ENCODE measurements at places on chromosomes 16 and 17.

DNA sequence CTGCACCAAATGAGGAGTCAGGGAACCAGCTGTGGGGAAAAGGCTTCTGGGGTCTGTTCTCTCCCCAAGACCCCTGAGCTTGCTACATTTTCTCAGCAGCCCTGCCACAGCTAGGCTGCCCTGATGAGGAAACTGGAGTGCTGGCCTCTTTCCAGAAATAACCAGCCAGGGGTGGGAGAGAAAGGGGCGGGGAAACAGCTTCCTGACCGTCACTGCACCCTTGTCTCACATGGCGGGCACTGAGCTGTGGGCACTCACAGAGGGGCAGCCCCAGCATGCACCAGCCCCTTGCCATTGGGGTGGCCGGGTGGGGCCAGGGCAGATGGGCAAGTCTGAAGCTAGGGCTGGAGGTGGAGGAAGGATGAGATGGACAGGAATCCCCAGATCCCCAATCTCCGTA is 2.9 kb downstream of the SRL start:
- DNase-seq: no peak

DNA sequence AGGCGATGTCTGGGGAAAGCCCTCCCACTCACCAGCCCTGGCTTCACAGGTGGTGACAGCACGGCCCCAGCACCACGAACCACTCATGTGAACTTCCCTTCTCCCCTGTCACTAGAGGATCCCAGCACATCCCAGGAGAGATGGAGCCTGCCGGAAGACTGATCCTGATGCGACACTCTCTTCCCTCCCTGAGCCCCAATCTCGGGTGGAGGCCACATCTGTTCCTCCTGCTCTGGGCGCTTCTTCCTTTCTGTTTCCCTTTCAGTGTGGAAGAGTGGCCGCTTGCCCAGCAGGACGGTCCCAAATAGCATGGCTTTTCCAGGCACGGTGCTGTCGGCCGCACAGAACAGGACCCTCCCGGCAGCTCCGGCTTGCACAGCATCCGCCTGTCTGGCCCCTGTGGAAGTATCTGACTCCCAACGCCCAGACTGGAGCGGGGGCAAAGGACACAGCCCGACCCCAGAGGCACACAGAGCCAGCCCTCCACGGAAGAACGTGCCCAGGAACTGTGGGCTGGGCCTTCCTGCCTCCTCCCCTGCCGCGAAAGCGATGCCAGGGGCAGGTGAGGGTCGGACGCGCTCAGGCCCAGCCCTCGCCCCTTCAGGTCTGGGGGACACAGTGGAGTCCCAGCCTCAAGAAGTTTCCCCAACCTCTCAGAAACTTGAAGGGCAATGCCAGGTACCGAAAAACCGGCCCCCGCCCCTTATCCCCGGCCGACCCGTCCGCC is 37.6 kb downstream of the CBFA2T3 start:
- DNase-seq: no peak

DNA sequence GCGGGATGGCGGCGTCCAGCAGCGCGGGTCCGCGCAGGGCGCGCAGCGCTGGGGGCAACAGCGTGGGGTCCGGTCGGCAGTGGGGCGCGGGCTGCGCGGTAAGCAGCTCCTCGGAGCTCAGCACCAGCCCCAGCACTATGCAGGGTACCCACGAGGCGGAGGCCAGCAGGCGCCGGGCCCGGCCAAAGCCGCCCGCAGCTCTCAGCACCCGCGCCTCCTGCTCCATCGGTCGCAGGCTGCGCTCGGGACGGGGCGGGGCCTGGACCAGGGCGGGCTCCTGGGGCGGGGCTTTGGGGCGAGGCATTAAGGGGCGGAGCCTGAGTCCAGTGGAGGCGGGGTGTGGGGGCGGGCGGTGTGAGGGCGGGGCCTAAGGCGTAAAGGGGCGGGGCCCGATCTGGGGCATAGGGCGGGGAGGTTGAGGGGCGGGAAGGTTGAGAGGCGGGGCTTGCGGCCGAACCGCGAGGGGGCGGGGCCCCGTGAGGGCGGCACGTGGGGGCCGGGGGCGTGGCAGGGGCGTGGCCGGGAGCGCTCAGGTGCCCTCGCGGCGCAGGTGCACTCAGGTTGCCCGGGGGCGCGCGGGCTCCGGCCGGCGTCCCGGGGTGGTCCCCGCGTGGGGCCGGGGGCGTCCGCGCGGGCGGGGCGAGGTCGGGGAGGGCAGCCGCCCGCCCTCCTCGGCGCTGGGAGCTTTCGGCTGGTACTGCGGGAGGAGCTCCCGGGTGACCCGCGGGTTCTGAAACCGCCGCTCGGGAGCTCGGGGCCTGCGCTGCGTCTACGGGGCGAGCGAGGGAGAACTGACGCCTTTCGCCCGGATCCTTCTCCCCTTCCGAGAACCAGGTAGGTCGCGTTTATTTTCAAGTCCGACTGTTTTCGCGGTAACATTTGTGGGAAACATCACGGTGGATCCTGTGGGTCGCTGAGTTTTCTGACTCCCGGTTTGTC is 1.4 kb upstream of the SLC22A31 start:
- DNase-seq: peak; percentile 69

DNA sequence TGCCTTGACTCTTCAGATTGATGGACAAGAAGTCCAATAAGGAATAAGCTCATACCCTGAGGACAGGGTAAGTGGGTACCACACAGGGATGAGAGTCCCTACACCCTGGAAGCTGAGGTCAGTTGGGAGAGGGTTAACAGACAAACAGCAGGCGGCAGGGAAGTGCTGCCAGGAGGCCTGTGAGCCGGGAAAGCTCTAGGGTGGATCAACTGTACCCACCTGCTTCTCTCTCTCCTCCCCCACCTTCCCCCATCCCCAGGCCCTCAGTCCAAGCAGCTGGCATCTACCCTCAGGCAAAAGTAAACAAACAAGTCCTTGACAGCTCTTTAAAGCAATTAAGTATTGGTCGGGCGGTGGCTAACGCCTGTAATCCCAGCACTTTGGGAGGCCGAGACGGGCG is 20.7 kb upstream of the MYLK3 start:
- DNase-seq: no peak

- DNase-seq: no peak
Measured at GRCh38 chr17:68020409-68020756, 15.2 kb upstream of the KPNA2 start.

GRCh38 chr16:1054660-1055556 is 17.6 kb upstream of the SSTR5 start:
- peak; percentile 15 for DNase-seq

- DNase-seq: no peak
Measured at GRCh38 chr16:86396422-86396821, 113.9 kb upstream of the FOXF1 start.

GRCh38 chr17:17540935-17541639 is 44.9 kb upstream of the RASD1 start:
- DNase-seq: no peak

DNA sequence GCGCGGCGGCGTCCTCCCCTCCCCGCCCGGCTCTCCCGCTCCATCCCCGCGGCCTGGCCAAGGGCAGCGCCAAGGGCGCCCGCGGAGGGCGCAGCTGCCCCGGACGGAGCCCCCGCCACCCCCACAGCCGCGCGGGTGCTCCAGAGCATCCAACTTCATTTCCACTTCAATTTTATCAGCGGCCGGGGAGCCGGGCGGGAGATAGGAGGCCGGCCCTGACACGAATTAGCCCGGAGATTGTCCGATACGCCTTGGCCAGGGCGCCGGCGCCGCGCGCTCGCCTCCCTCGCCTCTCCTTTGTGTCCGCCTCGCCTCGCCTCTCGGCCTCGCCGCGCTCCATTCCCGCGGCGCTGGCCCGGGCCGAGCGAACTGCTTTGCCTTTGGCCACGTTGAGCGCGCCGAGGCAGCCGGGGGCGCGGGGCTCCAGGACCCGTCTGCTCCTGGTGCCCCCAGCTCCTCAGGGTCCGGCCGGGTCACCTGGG is 129.1 kb upstream of the LHX1 start:
- DNase-seq: no peak

DNA sequence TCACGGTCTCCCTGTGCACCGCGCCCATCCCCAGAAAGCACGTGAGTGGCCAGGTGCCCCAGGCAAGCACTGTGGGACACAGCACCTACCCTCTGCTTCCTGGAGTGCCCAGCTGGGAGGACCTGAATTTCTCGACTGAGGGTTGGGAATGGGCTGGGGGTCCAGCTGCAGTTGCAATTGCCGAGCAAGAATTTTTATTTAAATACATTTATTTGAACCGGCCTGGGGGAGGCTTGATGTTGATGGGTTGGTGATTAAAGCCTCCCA is 6.3 kb downstream of the SLC5A2 start:
- DNase-seq: no peak

DNA sequence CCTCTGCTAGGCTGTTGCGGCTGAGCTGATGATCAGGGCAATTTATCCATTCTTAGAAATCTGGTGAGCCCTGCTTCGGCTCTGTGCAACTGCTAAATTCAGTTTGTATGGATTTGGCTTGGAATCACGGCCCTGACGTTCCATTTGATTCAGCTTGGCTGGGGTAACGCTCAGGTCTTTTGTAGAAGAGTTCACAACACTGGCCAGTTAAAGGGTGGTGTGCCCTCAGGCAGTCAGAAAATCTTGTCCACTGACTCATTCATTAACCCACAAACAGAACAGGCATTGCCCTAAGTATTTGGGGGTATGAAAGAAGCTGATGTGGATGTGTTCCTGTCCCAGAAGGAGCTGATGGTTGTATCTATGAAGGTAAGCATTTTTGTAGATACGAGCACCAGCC is 53.9 kb downstream of the GNAO1 start:
- DNase-seq: no peak

DNA sequence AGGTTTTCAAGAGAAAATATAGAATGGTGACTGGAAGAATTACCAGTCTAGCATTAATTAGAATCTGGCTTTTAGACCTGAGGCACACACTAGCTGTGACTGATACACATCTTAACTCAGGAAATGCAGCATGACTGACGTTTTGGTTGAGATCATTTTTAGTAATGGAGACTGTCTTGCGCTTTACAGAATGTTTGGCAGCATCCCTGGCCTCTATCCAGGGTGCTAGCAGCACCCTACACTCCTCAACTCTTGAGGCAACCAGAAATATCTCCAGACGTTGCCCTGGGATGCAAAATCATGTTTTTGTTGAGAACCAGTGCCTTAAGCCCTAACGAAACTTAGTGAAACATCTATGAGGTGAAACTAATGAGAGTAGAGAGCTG is 109.0 kb downstream of the HS3ST3A1 start:
- no peak for DNase-seq

GRCh38 chr17:38730526-38731379 is 612 bp downstream of the CISD3 start:
- DNase-seq: no peak

- no peak for DNase-seq
Measured at GRCh38 chr16:16021988-16022682, 72.7 kb downstream of the ABCC1 start.

DNA sequence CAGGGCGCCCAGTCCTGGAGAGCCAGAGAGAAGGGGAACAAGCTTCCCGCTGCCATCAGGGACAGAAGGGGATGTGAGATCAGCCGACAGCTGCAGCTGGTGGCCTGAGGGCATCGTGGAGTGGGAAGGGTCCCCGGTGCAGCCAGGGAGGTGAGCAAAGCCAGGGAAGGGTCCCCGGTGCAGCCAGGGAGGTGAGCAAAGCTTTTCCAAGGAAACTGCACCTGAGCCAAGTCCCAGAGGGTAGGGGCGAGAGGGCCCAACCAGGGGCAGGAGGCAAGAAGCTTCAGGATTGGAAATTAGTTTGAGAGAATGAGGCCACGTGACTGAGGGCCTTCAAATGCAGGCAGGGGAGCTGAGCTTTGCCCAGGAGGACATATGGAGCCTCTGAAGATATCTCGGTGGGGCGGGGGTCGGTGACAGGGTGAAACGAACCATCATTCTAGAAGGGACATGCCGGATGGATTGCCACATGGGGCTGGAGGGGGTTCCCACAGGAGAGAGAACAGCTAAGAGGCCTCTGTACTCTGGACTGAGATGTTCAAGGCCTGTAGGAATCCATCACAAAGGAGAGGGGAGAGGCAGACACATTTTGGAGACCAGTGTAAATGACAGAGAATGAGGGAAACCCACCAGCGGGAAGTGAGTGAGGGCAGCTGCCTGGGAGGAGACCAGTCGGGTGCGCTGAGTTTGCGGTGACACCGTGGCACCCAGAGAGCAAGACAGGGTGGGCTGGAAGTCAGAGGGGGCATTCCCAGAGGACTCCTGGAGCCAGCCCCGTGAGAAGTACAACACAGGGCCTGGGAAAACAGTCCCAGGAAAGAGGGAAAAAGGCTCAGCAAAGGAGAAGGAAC is 31.4 kb upstream of the RPH3AL start:
- DNase-seq: no peak

- DNase-seq: no peak
Measured at GRCh38 chr17:41338961-41339485, 11.6 kb downstream of the KRT33A start.

- DNase-seq: peak; percentile 70
Measured at GRCh38 chr17:27381007-27381501, 75.2 kb upstream of the KSR1 start.

GRCh38 chr16:55703003-55704001 is 47.5 kb downstream of the SLC6A2 start:
- no peak for DNase-seq

- DNase-seq: no peak
Measured at GRCh38 chr17:71334048-71334751, 786.6 kb upstream of the SOX9 start.

Data from activated T-helper 9 cell treated with anti-CD3 and anti-CD28 coated beads, Interleukin-2, amount 50 U/mL, for 16 hours (primary cell).